ENCODE measurements at places on chromosomes 7 and 10. TPM values are rescaled to one million over a fixed set of nuclear protein-coding genes. Genes with fewer than 3 reads are reported as not detected.

Gene SLIT1
- total RNA-seq, result 2.2 TPM

GRCh38 chr10:125249948-125250347 is 89.6 kb upstream of the CTBP2 start:
- DNase-seq, result no peak
- H3K27ac ChIP-seq, result no peak overlapping the region
- no peak overlapping the region for H3K4me3 ChIP-seq

Gene SFTPA1
- total RNA-seq, result not detected

- H3K4me1 ChIP-seq, result no peaks in the 10 kb centered on the region
- no peaks in the 10 kb centered on the region for H3K36me3 ChIP-seq
- DNase-seq, result no peak
- no peak overlapping the region for H3K4me3 ChIP-seq
- no peak overlapping the region for H3K27ac ChIP-seq
Measured at GRCh38 chr10:122178655-122179054, 92.4 kb upstream of the BTBD16 start.

Gene TRIM24
- total RNA-seq, result 12.6 TPM

- peaks cover 19% of the 10 kb centered on the region for H3K36me3 ChIP-seq
- no peaks in the 10 kb centered on the region for H3K27me3 ChIP-seq
- DNase-seq, result no peak
- no peak overlapping the region for H3K27ac ChIP-seq
Measured at GRCh38 chr7:75878312-75878768, 494 bp upstream of the RHBDD2 start.

Data from Karpas-422 (cell line).